PC-3 (cell line): ENCODE measurements at places on chromosomes 4 and X. TPM values are rescaled to one million over a fixed set of nuclear protein-coding genes. Genes with fewer than 3 reads are reported as not detected.

DNA sequence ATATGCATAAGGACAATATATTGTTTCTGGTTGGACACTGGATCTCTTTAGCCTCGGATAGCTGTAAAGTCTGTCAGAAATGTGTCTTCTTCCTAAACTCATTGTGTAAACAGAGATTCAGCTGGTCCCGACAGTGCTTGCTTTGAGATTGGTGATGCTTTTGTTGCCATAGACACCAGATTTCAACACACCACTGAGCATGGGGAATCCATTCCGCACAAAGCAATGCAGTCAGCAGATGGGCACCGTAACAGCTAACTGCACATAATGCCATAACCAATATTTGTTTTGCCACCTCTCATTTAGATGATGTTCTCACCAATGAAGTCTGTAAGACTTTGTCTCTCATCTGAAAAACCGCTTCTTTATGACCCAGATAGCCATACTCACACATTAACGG is 33.3 kb upstream of the FAM47C start:
- no peak overlapping the region for H3K27ac ChIP-seq
- no peak for DNase-seq
- H3K4me1 ChIP-seq = no peaks in the 10 kb centered on the region
- no peaks in the 10 kb centered on the region for H3K27me3 ChIP-seq
- H3K4me3 ChIP-seq = no peak overlapping the region

DNA sequence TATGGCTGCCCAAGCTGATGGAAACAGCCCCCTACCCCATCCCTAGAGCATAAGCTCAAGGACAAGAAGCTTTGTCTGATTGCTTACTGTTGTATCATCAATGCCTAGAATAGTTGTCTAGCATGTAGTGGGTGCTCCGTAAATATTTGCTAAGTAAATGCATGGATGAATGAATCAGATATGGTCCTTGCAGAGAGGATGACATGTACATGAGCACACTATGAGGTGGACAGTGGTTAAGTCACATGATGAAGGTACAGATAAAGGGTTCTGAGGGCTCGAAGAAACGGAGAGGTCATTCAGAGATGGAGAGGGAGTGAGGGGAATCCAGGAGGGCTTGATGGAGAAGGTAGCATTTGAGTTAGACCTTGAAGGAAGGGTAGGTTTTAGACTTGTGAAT is 214.2 kb downstream of the RBMX2 start:
- peaks cover 4% of the 10 kb centered on the region; the same call in 1 of the 2 replicates for H3K4me1 ChIP-seq
- H3K4me3 ChIP-seq = no peak overlapping the region
- H3K27ac ChIP-seq = no peak overlapping the region
- H3K36me3 ChIP-seq = no peaks in the 10 kb centered on the region
- H3K27me3 ChIP-seq = no peaks in the 10 kb centered on the region

DNA sequence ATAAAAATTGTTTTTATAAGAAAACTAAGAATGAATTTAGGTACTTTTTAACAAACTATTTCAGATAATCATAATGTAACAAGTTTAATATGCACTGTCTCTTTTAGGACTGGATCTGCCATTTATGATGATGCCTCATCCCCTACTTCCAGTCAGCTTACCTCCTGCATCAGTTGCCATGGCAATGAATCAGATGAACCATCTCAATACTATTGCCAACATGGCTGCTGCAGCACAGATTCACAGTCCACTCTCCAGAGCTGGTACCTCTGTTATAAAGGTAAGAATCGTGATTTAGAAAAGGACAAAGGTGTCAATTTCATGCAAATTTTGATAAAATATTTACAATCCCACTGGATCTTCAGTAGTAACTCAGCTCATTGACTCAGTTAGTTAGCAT is 566.2 kb downstream of the DACH2 start:
- no peaks in the 10 kb centered on the region for H3K4me1 ChIP-seq
- no peak for DNase-seq

DNA sequence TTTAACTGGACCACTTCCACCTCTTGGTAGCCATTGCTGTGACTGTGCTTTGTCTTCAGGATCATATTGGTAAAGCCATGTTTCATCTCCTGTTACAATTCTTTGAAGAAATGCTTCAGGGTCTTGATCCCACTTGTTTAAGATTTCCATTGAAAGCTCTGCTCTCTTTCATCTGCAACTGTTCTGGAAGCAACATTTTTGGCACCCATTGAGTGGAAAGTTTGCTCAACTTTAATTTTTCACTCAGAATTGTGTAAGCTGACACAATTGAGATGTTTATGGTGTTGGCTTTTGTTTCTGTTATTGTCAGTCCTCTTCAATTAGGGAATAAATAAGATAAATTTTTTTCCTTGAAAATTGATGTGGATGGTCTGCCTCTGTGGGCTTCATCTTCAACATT is 237.4 kb downstream of the MAPK10 start:
- DNase-seq = no peak
- no peak overlapping the region for H3K4me3 ChIP-seq
- H3K36me3 ChIP-seq = no peaks in the 10 kb centered on the region
- no peak overlapping the region for H3K27ac ChIP-seq

- H3K27ac ChIP-seq = no peak overlapping the region
- H3K4me3 ChIP-seq = no peak overlapping the region
- H3K27me3 ChIP-seq = no peaks in the 10 kb centered on the region
- no peaks in the 10 kb centered on the region for H3K36me3 ChIP-seq
Measured at GRCh38 chr4:108611365-108611764, 9.0 kb upstream of the RPL34 start.

- DNase-seq = no peak
- H3K27me3 ChIP-seq = peaks cover 32% of the 10 kb centered on the region
- no peak overlapping the region for H3K27ac ChIP-seq
- no peak overlapping the region for H3K4me3 ChIP-seq
Measured at GRCh38 chr4:3709846-3710441, 56.2 kb upstream of the ADRA2C start.

- H3K27me3 ChIP-seq = no peaks in the 10 kb centered on the region
- H3K27ac ChIP-seq = no peak overlapping the region
- no peak for DNase-seq
- H3K36me3 ChIP-seq = no peaks in the 10 kb centered on the region
- H3K4me3 ChIP-seq = no peak overlapping the region
- H3K4me1 ChIP-seq = no peaks in the 10 kb centered on the region
Measured at GRCh38 chrX:72105436-72105835, 26.3 kb downstream of the RTL5 start.

GRCh38 chr4:44791831-44792230 is 65.5 kb upstream of the GNPDA2 start:
- no peaks in the 10 kb centered on the region for H3K27me3 ChIP-seq
- no peaks in the 10 kb centered on the region for H3K4me1 ChIP-seq
- H3K27ac ChIP-seq = no peak overlapping the region
- H3K4me3 ChIP-seq = no peak overlapping the region

DNA sequence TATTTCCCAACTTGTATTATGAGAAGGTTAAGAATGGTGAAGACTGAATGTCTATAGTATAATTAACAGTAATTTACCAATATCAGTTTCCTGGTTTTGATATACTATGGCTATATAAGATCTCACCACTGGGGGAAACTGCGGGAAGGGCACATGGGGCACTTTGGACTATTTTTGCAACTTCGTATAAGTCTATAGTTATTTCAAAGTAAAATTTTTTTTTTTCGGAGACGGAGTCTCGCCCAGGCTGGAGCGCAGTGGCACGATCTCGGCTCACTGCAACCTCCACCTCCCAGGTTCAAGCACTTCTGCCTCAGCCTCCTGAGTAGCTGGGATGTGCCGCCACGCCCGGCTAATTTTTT is 46.1 kb downstream of the CXorf58 start:
- no peaks in the 10 kb centered on the region for H3K27me3 ChIP-seq
- no peaks in the 10 kb centered on the region for H3K36me3 ChIP-seq
- H3K4me3 ChIP-seq = no peak overlapping the region
- DNase-seq = no peak
- H3K27ac ChIP-seq = no peak overlapping the region

DNA sequence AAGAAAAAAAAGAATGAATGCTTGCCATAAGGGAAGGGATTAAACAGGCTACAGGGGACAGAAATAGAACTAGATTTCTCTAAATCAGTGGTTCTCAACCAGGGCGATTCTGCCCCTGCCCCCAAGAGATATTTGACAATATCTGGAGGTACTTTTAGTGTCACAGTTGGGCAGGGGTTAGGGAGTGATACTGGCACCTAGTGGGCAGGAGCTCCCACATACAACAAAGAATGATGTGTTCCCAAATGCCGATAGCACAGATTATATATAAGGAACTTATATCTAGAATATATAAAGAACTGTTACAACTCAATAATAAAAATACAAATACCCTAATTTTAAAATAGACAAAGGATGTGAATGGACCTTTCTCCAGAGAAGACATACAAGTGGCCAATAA is 14.7 kb downstream of the S100G start:
- peaks cover 42% of the 10 kb centered on the region for H3K4me1 ChIP-seq
- peak; percentile 33 for DNase-seq
- H3K4me3 ChIP-seq = no peak overlapping the region
- peaks cover 3% of the 10 kb centered on the region; the same call in 1 of the 2 replicates for H3K36me3 ChIP-seq
- no peaks in the 10 kb centered on the region for H3K27me3 ChIP-seq

DNA sequence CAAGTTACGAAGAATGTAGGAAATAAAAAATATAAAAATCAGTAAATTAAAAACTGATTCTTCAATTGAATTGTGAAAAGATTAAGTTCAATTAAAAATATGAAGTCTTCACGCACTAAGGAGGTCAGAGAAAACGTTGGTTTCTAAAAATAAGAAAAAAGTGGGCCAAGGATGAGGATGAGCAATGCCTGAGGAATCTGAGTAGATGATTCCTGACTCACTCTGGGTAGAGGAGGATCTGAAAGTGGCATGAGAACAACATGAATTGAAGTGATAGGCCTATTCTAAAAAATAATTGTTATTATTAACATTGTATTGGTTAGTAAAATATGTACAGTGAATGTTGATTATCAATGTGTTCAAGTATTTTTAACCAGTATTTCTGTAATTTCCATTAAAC is 444.2 kb downstream of the GRIA2 start:
- no peak overlapping the region for H3K27ac ChIP-seq
- peak; percentile 70 for DNase-seq
- H3K4me3 ChIP-seq = no peak overlapping the region
- peaks cover 9% of the 10 kb centered on the region for H3K4me1 ChIP-seq
- no peaks in the 10 kb centered on the region for H3K36me3 ChIP-seq
- no peaks in the 10 kb centered on the region for H3K27me3 ChIP-seq

GRCh38 chrX:31423609-31424189 is 351.9 kb upstream of the FTHL17 start:
- no peaks in the 10 kb centered on the region for H3K36me3 ChIP-seq
- H3K27ac ChIP-seq = no peak overlapping the region
- H3K4me1 ChIP-seq = no peaks in the 10 kb centered on the region
- no peaks in the 10 kb centered on the region for H3K27me3 ChIP-seq
- DNase-seq = peak; percentile 51
- no peak overlapping the region for H3K4me3 ChIP-seq

DNA sequence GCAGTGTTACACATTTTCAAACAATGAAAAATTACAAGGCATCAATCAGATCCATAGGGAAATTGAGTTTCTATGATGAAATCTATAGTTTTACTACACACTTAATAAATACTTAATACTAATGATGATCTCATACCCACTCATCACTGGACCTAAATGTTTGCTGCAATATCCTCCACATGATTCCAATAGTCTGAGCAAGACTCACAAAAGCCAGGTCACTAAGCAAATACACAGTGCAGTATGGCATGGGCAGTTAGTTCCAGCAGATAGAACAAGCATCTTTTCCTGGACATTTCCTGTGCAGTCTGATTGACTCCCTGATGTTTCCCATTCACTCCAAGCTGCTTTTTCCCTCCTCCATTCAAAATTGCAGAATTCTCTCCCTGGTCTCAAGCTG is 109.0 kb upstream of the ATOH1 start:
- no peak overlapping the region for H3K4me3 ChIP-seq
- peak; percentile 75 for DNase-seq
- peak overlapping the region; percentile 41 for H3K27ac ChIP-seq
- H3K36me3 ChIP-seq = no peaks in the 10 kb centered on the region

- H3K4me1 ChIP-seq = peaks cover 28% of the 10 kb centered on the region
- DNase-seq = no peak
- no peaks in the 10 kb centered on the region for H3K27me3 ChIP-seq
Measured at GRCh38 chrX:48573690-48574269, 504 bp upstream of the RBM3 start.

- H3K27ac ChIP-seq = peak overlapping the region; percentile 61
- no peak overlapping the region for H3K4me3 ChIP-seq
- no peaks in the 10 kb centered on the region; the same call in 1 of the 2 replicates for H3K36me3 ChIP-seq
- H3K4me1 ChIP-seq = peaks cover 12% of the 10 kb centered on the region
- no peaks in the 10 kb centered on the region for H3K27me3 ChIP-seq
Measured at GRCh38 chrX:63363788-63364187, 12.7 kb upstream of the SPIN4 start.

GRCh38 chr4:172995161-172995560 is 173.4 kb upstream of the GALNT7 start:
- no peak overlapping the region for H3K4me3 ChIP-seq
- H3K27me3 ChIP-seq = no peaks in the 10 kb centered on the region
- no peak for DNase-seq
- peaks cover 28% of the 10 kb centered on the region for H3K4me1 ChIP-seq
- H3K27ac ChIP-seq = no peak overlapping the region

DNA sequence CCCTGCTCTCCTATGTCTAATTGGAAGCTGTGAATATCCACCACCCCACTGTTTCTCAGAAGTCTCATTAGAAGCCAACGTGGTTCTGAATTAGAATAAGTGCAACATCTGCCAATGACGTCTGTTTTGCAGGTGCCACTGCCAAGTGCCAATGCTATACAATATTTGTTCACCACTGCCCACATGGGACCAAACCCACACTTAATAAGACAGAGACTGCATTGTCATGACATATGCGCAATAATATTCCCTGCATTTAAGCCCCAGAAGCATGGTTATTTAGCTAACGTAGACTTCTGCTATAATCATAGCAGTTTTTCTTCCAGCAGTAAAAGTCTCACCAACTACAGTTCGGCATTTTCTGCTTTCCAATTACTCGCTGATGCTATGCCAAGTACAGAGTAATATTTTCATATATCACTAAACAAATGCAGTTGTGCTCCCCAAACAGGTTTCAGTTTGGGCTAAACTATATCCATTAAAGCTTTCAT is 262.5 kb upstream of the PCDH18 start:
- H3K4me3 ChIP-seq = no peak overlapping the region
- DNase-seq = no peak
- H3K36me3 ChIP-seq = no peaks in the 10 kb centered on the region
- no peak overlapping the region for H3K27ac ChIP-seq

DNA sequence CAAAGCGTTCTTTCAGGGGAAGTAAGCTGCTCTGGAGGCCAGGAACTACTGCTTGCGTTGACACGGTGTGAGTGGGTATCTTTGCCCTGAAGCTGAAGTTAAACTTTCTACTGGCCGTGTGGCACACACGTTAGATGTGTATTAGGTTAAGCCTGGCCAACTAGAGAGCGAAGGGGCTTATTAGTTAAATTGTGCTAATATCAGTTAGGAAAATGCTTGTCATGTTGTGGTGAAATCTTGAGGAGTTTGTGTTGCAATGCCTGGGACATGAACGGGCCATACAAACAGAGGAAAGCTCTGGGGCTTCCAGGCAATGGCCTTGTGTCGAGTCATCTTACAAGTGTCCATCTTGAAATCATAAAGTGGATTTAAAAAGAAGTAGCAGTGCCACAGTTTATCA is 62.6 kb downstream of the NSUN7 start:
- no peaks in the 10 kb centered on the region for H3K4me1 ChIP-seq
- H3K27ac ChIP-seq = no peak overlapping the region
- H3K36me3 ChIP-seq = no peaks in the 10 kb centered on the region
- no peaks in the 10 kb centered on the region for H3K27me3 ChIP-seq

The CXCL3 gene
- 25.1 and 28.9 TPM in 2 replicates for total RNA-seq

The USP51 gene
- 0.22 TPM in 1 of 2 replicates, not detected in the other for total RNA-seq

The FMR1NB gene
- not detected in 2 replicates for total RNA-seq

The WDR17 gene
- total RNA-seq = 0.69 and 1.3 TPM in 2 replicates

The SMIM31 gene
- total RNA-seq = not detected in 2 replicates
